ENCODE measurements at places on chromosomes 11 and 22.

DNA sequence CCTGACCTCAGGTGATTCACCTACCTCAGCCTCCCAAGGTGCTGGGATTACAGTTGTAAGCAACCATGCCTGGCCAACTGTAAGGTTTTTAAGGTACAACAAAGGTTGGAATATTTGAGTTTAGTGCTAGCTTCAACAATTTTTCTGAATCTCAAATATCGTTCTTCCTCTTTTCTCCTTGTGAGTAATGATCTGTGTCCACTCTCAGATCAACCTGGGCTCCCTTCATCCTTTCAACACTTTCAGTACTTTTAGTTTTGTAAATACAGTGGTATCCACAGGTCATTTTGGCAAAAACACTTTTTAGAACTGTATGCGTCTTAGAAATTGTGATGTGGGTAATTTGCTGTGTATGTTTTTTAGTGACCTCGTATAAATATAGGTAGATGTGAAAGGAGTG, 7.9 kb downstream of the PACS1 start:
- DNase-seq = no peak

DNA sequence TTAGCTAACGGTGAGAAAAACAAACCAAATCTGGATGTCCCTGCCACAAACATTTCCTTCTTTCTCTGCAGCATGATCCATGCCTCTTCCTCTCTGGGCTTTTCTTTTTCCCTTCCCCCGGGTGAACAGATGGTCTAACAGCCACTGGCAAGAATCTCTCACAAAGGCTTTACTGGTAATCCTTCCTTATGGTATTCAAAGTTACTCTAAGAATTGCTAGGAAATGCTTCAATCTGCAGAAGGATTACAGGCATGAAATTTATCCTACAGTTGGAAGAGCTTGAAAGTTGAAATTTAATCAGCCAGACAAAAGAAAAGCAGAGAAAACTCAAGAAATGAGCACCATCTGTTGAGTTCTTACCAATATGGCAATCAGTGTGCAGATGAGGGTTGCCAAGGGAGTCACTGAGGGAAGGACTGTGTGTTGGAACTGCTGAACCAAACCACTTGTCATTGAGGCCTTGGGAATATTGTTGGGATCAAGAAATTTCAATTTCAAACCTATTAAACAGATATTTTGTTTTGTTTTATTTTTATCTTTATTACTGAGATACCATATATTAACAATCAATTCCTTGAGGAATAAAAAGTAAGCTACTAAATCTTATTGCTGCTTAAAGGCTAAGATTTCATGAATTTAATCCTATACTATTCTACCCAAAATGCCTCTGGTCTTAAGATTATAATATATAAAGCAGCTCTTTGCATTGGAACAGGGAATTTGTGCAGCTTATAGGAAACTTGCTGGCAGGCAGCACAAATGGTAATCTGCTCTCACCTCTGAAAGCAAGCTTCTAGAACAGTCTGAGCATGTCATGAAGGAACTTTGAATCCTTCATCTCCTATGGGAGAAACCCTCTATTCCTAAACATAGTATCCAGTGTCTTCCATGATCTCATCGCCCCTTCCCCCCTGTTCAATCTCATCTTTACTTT, 29.7 kb upstream of the NDUFC2 start:
- no peak for DNase-seq

DNA sequence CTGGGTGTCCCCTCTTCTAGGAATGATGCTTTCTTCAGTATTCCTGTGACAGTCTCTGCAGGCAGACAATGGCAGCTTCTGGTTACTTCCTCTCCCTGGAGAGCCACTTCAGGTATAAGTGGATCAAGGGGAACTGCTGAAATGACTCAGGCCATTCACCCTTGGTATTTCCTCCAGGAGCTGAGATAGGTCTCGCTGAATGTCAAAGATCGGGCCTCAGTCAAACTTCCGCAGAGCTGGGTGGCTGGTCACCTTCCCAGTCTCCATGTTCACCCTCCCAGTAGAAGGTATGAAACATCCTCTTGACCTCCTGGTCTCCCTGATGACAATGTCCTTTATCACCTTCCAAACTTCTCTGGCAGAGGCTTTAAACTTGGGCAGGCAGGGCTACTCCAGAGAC, 1.8 kb upstream of the ANKK1 start:
- DNase-seq = no peak

DNA sequence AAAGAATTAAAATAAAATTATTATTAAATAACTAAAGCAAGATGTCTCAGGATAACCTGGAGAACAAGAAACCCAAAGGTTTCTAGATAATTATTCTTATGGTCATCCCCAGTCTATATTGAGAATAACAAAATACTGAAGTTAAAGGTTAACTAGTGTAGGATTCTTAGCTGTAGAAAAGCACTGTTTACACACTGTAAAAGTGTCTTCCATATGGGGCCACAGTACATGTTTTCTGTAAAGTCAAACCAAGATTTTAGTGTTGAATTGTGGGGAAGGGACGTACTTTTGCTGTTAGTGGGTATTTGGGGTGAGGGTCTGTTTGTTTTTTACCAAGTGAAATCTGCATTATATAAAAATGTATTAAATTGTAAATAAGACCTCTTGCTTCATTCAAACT, 47.5 kb upstream of the SOX6 start:
- no peak for DNase-seq

DNA sequence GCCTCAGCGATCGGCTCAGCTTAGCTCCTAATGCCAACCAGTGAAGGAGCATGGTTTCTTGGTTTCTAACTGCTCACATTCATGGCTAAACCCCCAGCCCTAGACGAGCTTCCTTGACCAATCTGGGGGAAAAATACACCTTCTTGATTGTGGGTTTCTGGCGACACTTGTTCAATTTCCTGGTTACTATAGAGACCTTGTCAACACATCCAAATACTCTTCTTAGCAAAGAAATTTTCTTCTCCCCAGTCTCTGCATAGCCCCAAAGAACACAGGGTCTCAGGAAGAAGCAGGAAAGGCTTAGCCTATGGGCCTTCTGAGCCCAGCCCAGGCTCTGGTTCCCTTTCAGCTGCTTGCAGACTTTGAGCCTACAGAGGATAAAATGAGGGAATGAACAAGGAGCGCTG, 88.5 kb upstream of the SYT13 start:
- no peak for DNase-seq

GRCh38 chr22:42880815-42881214, 23.7 kb upstream of the ARFGAP3 start:
- no peak for DNase-seq

- DNase-seq = no peak
Observed at GRCh38 chr11:78469896-78470295, 52.3 kb upstream of the GAB2 start.

DNA sequence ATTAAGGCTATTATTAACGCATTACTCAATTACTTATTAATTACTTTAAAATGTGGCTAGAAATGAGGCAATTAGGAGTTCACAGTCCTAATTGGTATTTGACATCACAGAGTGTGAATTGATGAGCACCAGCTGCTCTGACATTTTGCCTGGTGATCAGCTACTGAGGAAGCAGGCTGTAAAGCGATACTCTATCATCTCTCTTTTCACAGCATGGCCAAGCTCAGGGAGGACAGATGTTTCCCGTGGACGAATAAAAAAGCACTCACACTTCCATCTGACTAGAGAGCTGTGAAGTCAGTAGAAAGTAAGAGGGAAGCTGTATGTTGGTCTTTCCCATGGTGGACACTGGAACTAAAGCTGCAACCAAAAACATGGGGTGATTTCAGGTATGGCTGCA, 29.1 kb upstream of the SYT9 start:
- DNase-seq = no peak

DNA sequence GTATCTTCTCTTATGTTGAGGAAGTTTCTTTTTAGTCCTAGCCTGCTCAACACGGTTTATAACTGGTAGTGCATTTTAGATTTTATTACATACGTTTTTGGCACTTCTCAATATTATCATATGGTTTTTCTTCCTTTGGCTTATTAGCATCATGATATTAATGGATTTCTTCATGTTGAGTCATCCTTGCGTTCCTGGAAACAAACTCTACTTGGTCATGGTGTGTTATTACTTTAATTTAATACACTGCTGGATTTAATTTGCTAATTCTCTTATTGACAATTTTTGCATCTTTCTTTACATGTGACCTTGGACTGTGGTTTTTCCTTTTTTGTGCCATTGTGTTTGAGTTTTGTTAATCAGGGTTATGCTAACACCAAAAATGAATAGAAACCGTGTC, 20.5 kb downstream of the IGF2 start:
- DNase-seq = no peak

DNA sequence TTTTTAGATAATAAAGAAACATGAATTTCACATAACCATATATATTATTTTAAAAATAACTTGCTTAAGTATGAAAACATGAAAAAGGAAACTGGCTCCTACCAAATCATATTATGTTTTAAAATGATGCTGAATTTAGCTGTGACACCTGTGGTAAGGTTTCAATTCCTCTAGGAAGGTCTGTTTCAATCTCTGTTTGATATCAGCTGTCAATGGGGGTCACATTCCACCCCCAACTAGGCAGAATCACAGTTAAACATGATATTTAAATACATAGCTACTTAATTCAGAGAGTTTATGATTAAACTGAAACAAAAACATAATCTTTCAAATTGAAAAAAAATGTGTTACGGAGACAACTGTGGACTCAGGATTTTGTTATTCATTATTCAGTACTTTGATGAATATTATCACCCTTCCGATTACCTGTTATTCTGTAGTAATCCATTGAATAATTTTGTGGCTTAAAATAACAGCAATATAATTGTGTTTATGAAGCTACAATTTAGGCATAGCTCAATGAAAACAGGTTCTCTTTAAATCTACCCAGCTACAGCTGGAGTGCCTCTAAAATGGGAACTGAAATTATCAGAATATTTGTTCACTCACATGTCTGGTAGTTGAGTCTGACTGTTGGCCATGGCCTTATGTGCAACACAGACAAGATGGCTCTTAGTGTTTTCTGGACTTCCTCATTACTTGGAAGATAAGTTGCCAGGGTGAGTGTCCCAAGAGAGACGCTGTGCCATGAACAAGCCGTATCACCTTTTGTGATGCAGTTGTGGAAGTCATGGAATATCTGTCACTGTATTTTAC, 244.6 kb upstream of the ANO3 start:
- no peak for DNase-seq

GRCh38 chr22:27687984-27688545, 113.5 kb downstream of the MN1 start:
- DNase-seq = no peak

GRCh38 chr11:119207415-119207960, 1.3 kb downstream of the CBL start:
- DNase-seq = no peak

DNA sequence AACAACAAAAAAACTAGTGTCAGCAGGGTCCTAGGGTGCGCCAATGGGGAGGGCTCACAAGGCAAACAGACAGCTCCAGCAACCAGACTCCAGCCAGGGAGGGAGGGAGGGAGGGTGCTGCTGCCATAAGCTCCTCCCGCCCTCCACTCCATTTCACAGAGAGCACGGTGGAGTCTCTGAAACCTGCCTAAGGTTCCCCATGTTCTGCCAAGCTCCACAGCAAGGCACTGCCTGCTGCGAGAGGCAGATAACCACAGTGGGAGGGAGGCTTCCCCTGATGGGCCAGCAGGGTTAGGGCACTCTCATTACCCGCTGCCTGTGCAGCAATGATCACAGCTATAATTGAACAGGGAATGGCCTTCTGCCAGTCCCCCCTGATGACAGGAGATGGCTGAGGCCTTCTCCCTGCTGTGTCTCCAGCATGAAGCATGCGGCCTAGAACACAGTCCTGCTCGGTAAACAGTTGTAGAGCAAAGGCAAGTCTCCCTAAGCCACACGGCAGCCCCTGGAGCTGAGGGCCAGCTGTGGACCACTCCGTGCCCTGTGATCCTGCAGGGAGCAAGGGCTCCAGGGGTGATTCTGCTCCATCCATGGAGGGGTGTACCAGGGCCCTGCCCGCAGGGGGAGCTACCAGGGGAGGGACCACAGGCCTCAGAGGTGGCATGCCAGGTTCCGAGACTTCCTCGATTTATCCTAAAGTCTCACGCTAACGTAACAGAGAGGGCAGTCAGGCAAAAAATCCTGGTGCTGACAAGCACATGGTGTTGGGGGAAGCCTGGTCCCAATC, 42.9 kb downstream of the PC start:
- no peak for DNase-seq

- no peak for DNase-seq
Observed at GRCh38 chr11:95330302-95330701, 99.3 kb upstream of the SESN3 start.

GRCh38 chr22:49368221-49368975, 459.3 kb downstream of the BRD1 start:
- no peak for DNase-seq

GRCh38 chr11:66126808-66127555, 56.9 kb downstream of the PACS1 start:
- DNase-seq = peak; percentile 30

DNA sequence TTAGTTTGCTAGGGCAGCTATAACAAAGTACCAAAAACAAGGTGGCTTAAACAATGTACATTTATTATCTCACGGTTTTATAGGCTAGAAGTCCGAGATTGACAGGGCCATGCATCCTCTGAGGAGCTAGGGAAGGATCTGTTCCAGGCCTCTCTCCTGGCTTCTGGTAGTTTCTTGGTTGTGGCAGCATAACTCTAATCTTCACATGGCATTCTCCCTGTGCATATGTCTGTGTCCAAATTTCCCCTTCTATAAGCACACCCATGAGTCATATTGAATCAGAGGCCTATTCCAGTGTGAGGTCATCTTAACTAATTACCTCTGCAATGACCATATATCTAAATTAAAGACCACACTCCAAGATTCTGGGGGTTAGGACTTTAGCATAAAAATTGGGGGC, 31.3 kb upstream of the MMP13 start:
- DNase-seq = no peak

DNA sequence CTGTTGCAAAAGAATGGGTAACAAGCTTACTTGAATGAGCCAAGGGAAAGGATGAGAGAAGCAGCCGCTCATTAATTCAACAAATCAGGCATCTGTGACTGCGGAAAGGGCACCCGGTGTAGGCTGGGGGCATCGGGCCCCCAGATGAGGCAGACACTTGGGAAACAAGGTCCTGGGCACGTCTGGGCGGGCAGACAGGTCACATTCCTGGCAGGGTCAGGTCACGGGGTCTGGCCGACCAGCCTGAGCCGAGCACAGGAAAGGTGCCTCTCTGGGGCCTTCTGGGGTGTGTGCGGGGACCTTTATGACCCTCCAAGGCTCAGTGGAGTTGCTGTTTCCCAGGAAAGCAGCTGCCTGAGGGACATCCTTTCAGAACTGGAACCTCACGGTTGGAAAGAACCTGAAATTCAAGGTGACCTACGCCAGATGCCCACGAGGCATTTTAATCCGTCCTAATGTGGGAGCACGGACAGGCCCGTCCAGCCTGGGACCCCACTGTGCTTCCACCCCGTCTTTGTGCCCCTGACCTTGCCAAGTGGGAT, 57.1 kb downstream of the ST14 start:
- no peak for DNase-seq

GRCh38 chr11:129374993-129375750, 476 bp upstream of the BARX2 start:
- DNase-seq = no peak

DNA sequence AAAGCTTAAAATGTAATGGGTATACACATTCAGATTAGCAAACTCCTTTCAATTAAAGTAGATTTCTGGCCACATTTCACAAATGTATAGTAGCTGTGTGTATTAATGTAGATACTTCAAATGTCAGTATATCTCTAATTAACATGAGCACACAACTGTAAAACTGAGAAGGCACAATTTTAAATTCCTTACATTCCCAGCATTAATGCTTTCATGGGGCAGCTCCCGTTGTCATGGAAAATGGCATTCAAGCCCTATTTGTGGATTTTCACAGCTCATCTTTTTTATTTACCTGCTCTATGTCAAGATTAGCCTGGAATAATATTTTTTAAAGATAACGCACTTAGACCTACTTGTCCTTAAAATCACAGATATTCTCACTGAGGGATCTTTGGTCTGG, 113.6 kb upstream of the SOX6 start:
- DNase-seq = no peak

Data from stimulated activated CD4-positive, alpha-beta T cell treated with anti-CD3 and anti-CD28 coated beads, Interleukin-1b, Interleukin-23, amount 100 ng/mL, for 1 hour (primary cell).